ENCODE measurements at places on chromosomes 6 and 20.

- DNase-seq: no peak
Measured at GRCh38 chr6:129719692-129720091, 9.7 kb upstream of the ARHGAP18 start.

DNA sequence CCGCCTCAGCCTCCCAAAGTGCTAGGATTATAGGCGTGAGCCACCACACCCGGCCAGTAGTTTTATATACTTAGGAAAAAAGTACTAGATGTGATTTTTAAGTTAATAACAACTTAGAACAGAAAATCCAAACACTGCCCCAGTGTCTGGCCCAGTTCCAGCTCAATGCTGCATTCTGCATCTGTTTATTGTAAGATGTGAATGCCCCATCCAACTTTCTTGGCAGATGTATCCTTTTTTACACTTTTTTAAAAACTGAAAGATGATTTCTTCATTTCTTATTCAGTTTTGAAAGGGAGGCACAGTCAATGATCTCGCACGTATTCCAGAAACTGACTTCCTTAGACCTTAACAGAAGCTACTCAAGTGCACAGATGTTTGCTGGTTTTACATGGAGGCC lies 85.6 kb upstream of the SRSF6 start:
- no peak for DNase-seq

DNA sequence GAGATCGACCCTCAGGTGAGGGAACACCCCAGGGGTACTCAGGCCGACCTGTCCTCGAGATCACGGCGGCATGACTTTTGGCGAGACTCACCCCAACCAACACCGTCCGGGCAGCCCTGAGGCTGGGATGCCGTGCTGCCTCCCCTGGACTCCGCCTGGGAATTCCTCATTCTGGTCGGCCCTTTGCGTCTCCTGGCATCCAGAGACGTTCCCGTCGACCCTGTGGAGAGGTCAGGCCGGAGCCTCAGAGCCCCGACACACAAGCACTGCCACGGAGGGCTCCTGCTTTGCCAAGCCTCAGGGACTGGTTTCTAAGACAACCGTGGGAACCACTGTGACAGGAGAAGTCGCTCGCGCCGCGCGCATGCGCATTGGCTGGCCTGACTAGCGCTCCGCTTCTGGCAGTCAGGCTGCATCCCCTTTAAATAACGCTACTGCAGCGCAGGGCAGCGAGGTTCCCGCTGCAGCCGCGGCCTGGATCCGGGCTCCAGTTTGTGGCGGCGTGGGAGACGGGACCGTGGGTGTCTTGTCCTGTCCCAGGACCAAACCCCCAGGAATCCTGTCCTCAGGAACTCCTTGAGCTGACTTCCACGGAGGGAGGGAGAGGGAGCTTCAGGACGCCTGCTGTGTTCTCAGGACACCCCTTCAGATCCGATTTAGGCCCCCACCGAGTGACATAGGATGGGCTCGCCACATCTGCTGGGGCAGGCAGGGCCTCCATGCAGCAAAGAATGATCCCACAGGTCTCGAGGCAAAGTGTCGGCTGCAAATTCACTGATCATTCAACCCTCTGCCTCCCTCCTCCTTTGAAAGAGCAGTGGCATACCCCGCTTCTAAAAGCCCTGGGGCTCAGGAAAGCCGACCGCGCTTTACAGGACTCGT lies 163.2 kb upstream of the ZNF337 start:
- DNase-seq: peak; percentile 63

- DNase-seq: no peak
Measured at GRCh38 chr6:88698661-88699060, 264.8 kb downstream of the RNGTT start.

GRCh38 chr6:31689249-31690110 lies 8.6 kb upstream of the LY6G5C start:
- no peak for DNase-seq

DNA sequence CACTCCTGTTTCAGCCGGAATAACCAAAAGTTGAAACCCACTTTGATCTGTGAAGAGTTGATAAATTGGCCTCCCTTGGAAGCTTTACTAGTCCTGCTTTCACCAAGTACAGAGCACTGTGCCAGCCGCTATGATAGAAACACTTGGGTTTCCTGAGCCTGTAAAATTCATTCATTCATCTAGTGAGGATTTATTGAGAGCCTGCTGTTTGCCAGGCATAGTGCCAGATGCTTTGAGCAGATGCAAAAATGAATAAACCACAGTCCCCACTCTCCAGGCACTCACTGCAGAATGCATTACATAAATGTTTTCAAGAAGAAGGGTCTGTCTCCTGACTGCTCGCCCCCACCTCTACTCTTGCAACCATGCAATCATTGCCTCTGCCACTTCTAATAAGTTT lies 25.3 kb upstream of the TMEM217 start:
- DNase-seq: no peak

GRCh38 chr6:159430323-159430722 lies 261.1 kb downstream of the FNDC1 start:
- no peak for DNase-seq

GRCh38 chr20:4729265-4729664 lies 7.6 kb downstream of the PRND start:
- no peak for DNase-seq

GRCh38 chr20:49602345-49603208 lies 34.6 kb upstream of the PTGIS start:
- no peak for DNase-seq

DNA sequence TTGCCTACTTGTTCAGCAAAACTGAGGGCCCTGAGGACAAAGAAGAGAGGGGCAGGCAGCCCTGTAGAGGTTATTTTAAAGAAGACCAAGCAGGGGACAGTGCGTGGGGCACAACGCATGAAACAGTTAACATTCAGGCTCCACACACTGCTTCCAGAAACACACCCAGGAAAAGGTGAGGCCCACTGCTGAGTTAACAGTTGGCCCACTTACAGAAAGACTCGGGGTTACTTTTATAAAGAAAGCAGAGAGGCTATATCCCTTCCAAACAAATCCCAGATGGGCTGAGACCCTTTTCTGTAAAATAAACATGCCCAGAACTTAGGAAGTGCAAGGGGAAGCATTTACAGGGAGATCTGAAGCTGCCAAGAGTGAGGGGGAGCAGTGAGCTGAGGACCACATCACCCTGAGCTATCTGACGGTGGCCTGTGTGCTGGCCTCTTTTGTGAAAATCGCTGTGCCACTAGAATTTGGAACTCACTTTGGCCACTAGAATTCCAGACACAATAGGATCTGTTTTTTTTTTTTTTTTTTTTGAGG lies 49.8 kb upstream of the SSTR4 start:
- no peak for DNase-seq

DNA sequence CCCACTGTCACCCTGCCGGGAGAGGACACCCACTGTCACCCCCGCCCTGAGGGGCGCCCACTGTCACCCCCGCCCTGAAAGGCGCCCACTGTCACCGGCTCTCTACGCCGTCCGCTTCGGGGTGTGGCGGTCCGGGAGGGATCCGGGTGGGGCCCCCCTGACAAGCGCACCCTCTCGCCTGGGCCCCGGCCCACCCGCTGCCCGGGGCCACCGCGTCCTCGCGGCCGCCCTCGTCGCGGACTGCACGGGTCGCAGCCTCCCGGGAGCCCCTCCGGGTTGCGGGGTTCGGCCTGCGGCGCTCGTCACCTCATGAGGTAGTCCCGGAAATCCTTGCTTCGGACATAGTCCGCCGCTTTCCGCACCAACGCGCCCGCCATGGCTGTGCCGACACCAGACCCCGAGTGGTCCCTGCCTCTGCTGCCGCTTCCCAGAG lies 224 bp downstream of the MPC1 start:
- no peak for DNase-seq

DNA sequence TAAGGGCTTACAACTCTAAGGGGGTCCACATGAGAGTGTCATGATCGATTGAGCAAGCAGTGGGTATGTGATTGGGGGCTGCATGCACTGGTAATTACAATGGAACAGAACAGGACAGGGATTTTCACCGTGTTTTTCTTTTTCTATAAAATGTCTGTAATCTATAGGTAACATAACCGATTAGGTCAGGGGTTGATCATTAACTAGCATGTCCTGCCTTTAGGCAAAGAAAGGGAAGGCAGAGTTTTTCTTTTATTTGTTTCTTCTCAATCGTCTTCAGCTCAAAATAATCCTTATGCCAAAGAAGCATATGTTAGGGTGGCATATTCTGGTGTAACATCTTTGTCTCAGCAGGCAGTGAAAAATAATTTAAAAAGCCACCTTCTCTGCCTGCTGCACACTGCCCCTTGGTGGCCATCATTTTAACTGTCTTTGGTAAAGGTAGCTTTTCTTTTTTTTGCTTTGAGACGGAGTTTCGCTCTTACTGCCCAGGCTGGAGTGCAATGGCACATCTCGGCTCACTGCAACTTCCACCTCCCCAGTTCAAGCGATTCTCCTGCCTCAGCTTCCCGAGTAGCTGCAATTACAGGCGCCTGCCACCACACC lies 9.7 kb upstream of the CEP43 start:
- peak; percentile 13 for DNase-seq

GRCh38 chr20:6339176-6339575 lies 216.3 kb upstream of the FERMT1 start:
- DNase-seq: no peak

DNA sequence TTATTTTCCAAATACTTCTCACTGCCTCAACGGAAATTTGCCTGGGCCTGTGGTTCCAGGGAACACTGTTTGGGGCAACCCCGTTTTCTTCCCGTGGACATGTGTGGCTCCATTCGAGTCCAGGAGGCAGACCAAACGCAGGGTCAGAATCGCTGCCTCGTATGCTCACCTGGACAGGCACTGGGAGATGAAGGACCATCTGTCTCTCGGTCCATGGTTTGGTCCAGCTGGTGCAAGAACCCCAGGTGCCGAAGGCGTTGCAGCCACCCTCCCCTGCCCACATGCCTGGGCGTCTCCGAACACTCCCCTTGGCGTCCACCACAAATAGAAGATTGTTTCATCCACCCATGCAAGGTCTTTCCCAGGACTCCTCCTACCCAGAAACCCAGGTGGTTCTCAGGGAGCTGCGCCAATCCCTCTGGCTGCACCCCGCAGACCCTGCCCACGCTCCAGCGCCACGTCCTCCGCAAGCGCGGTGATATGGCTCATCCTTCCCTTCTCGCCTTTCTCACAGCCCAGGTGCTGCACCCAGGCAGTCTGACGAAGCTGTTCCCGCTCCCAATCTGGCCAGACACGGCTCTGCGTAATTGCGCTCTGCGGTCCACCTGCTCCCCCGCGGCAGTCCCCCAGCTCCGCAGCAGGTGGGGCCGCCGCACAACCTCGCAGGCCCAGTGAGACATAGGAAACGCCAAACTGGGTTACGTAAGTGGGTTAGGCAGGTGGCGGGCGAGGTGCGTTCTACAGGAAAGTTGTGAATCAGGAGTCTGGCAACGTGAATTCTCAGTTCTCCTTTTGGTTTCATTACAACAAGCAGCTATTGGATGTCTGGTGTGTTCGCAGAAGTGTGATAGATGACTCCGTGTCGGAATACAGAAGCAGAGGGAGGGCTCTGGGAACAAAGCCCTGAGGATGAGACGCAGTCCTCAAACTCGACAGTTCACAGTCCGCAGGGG lies 146.2 kb upstream of the ECI2 start:
- DNase-seq: no peak

DNA sequence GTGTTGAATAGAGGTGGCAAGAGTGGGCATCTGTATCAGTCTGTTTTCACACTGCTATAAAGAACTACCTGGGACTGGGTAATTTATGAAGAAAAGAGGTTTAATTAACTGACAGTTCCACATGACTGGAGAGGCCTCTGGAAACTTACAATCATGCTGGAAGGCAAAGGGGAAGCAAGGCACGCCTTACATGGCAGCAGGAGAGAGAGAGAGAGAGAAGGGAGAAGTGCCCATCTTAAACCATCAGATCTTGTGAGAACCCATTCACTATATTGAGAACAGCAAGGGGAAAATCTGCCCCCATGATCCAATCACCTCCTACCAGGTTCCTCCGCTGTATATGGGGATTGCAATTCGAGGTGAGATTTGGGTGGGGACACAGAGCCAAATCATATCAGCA lies 18.6 kb upstream of the PPP1R14C start:
- no peak for DNase-seq

- peak; percentile 40 for DNase-seq
Measured at GRCh38 chr20:5504061-5504739, 187.4 kb upstream of the PROKR2 start.
